ENCODE measurements at places on chromosomes 3 and 15.

DNA sequence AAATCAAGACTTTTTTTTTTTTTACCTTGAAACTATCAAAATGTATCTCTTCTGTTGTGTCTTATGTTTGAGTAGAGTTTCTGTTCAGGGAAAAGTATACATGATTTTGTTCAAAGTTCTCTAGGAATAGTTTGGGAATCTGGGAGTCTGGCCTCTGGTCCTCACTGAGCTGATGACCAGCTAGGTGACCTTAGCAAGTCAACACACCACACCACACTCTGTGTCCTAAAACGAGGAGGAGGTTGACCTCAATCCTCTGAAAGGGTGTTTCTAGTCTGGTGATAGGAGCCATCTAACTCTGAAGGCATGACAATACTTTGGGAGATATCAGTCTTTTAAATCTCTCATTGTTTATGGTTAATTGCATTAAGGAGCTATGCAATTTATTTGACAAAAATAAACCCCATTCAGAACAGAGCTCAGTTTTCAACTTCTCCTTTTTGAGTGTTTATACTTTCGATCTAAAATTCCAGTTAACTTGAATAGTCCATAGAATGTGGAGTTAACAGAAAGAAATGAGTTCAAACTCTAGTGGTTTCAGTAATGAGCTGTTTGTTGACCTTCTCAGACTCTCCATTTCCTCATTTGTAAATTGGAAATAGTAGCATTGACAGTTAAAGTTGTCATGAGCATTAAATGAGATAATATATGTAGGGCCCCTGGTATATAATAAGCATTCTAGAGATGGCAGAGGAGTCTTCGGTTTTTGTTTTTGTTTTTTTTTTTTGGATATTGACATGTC lies 112.2 kb upstream of the LRRN1 start:
- no peak for DNase-seq

DNA sequence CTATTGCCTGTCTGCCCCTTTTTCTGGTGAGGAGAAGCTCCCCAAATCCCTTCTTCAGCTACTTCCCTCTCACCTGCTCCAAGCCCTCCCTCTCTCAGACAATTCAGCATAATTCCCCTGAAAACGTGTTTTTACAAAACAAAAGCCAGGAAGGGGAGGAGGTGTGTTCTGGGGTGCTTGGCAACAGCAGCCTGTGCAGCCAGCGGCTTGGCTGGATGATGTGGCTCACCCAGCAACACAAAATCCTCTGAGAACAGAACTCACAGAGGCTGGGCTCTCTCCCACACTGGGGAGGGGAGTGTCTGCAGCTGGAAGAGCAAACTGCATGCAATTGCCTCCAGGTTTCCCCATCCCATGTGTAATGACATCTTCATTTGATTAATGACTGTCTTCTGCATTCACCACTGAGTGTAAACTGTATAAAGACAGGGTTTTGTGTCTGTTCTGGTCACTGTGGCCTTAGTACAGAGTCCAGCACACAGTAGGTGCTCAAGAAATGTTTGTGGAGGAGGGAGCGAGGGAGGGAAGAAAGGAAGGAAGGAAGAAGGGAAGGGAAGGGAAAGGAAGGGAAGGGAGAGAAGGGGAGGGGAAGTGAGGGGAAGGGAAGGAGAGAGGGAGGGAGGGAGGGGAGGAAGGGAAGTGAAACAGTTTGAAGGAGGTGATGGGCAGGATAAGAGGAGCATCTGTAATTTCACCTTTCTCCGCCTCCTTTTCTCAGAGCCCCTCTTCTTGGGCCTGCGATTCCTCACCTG lies 70.1 kb upstream of the GLCE start:
- DNase-seq = no peak

DNA sequence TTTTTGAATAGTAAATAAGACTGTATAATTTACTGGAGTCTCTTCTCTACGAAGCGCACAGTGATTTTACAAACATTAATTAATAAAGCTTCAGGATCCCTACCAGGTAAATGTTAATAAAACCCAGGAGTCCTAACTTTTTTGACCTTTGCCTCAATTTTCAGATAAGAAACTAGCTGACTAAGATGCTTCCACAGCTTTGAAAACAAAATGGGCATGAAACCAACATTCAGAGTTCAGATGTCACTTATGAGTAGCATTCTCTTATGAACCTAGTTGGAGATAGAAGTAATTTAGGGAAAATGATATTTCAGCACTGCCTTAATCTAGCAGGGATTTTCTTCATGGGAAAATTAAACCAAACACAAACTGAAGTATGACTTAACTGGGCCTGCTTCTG lies 13.0 kb upstream of the FHIT start:
- DNase-seq = no peak

- DNase-seq = peak; percentile 33
These were observed 311.3 kb downstream of the PLCL2 start for GRCh38 chr3:17195856-17196604.

GRCh38 chr3:111482574-111482973 lies 59.4 kb upstream of the CD96 start:
- no peak for DNase-seq

DNA sequence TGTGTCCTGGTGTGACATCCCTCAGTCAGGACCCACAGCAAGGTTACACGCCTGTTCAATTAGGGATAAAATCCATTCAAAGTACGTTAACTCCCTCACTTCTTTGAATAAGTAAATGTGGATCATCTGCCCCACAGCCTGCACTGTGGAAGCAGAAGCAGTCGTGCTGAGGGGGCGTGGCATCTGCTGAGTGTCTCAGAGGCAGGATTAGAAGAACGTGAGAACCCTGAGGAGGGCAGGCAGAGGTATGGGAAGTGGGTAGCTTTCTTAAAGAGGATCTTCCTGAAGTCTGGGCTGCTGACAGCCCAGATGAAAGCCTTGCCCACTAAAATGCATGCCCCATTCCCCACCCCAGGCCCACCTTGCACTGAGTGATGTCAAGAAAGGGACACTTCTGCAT lies 28.5 kb downstream of the CRABP1 start:
- DNase-seq = peak; percentile 7

DNA sequence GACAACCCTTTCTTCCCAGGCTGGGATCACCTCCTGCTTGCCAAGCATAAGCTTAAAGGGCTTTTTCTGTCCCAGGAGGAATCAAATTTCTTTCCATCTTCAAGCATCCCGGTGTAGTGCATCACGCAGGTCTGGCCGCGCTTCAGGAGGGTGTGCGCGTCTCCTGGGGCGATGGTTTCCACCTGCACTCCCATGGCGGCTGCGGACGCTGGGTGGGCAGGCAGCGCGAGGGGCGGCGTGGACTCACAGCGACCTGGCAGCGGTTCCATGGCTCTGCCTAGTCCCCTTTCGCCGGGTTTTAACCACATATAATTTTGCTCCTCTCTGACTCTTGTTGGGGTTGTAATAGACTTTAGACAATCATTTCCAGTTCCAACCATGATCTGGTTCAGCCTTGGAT lies 10.6 kb upstream of the TM4SF4 start:
- DNase-seq = no peak

GRCh38 chr15:70778258-70779076 lies 15.1 kb upstream of the UACA start:
- peak; percentile 11 for DNase-seq

DNA sequence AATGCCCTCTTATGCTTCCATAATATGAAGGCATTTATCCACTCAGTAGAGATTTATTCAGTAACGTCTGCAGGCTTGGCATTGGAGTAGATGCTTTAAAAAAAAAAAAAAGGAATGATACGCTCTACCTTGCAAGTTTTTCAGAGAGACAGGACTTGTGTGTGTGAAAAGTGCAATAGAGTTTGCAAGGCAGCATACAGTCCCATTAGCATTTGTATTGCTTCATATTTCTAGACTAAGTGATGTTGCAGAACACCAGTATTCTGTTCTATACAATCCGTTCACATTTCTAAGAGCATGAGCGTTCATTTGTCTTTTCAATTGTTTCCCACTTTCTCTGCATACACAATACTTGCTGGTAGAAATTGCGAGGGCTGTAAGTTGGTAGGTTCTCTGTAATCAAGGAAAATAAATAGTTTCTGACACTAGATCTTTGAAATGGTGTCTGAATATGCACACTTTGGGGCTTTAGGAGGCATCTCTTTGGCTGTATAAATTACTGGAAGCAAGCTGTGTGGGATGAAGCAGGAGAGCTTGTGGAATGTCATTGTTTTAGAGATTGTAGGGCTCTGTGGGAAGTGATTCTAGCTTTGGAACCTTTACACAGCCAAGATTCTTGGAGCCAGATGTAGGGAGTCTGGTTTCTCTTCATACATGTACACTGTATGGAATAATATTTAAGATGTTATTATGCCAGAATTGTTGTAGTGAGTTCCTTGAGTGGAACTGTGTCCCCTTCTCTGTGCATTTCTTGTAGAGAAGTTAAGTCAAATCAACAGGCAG lies 262.7 kb downstream of the FEZF2 start:
- DNase-seq = no peak

GRCh38 chr15:25401501-25401900 lies 37.3 kb downstream of the UBE3A start:
- DNase-seq = peak; percentile 58

DNA sequence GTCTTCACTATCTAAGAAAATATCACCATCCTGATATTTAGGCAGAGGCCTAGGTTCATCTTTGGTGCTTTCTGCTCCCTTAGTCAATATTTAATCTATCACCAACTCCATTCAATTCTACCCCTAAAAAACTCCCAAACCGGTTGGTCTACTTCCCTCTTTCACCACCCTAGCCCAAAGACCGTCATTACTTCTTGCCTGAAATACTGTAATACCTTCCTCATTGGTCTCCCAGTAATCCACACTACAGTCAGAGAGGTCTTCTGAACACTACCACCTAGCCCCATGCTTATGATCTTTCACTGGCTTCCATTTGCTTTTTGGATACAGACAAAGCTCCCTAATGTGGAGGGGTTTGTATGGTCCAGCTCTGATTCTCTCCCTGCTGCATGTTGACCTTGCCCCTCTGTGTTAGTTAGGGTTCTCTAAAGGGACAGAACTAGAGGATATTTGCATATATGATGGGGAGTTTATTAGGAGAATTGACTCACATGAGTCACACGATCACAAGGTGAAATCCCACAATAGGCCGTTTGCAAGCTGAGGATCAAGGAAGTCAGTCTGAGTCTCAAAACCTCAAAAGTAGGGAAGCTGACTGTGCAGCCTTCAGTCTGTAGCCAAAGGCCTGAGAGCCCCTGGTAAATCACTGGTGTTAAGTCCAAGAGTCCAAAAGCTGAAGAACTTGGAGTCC lies 36.4 kb upstream of the ATP2C1 start:
- DNase-seq = peak; percentile 84

- DNase-seq = no peak
These were observed 117.4 kb downstream of the TIGIT start for GRCh38 chr3:114411190-114411668.

DNA sequence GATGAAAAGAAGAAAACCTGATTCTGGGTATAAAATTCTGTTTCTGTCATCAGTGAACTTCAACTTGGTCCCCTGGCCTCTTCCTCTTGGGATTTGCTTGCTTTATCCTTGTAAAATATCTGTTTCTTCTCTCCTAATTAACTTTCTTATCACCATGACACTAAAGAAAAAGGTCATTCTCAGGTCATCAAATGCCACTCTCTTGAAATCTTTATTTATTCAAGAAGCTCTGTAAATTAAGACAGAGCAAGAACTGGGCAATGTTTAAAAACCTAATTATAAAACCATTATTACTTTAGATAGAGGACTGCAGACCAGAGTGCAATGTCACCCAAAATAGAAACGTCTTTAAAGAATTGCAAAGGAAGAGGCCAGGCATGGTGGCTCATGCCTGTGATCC lies 6.0 kb upstream of the LIPC start:
- no peak for DNase-seq

DNA sequence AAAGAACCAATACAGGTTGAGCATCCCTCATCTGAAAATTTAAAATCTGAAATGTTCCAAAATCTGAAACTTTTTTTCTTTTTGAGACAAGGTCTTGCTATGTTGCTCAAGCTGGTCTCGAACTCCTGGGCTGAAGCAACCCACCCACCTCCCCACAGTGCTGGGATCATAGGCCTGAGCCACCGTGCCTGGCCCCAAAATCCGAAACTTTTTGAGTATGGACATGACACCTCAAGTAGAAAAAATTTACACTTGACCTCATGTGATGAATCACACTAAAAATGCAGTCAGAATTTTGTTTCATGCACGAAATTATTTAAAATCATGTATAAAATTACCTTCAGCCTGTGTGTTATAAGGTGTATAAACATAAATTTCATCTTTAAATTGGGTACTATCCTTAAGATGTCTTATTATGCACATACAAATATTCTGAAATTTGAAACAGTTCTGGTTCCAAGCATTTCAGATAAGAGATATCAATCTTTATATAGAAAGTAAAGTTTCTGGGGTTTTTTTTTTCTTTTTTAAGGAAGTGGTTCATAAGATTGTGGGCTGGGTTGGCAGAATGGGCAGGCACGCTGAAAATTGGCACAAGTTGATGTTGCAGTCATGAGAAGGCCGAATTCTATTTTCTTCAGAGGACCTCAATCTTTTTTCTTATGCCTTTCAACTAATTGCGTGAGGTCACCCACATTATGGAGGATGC lies 72.5 kb downstream of the SPRED1 start:
- DNase-seq = peak; percentile 56

DNA sequence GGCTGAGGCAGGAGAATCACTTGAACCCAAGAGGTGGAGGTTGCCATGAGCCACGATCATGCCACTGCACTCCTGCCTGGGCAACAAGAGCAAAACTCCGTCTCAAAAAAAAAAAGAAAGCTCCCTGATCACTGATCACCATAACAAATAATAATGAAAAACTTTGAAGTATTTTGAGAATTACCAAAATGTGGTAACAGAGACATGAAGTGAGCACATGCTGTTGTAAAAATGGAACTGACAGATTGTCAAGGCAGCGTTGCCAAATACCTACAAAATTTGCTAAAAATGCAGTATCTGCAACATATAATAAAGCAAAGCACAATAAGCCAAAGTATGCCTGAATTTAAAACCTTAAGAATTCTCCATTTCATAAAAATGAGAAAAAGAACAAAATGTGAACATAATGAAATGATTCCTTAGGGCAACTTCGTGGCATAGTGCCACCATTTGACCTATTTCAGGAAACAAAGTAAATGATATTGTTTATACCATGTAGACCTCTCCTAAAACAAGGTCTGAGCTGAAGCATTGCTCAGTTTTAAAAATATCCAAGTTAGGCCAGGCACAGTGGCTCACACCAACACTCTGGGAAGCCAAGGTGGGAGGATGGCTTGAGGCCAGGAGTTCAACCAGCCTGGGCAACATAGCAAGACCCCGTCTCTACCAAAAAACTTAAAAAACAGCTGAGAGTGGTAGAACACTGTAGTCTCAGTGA lies 5.8 kb downstream of the USP4 start:
- no peak for DNase-seq

- no peak for DNase-seq
These were observed 4.3 kb upstream of the ALPK3 start for GRCh38 chr15:84812842-84813241.

DNA sequence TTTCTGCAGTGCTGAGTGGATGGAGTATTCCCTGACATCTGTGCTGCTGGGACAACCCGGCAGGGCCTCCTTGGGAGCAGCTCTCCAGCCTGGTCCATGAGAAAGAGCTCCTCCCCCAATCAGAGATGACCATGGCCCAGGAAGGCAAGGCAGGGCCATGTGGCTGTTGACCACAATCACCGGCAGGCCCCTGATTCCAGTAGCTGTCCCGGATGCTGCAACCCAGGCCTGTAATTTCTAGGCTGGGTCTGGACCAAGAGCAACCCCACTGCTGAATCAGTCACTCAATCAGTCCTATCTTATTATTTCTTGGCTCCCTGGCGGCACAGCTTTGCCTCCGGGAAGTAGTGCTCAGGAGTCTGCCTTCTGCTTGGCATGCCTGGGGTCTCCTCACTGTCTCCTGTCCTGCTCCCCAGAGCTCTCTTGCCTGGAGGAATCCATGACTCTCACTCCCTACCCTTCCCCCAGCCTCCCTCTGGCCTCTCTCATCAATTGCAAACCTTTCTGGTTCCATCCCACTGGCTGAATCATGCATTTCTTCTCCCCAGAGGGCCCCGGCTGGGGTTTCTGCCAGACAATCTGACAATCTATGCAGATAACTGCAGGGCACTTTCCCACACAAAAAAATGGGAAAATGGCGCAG lies 32.6 kb upstream of the ITGA11 start:
- DNase-seq = no peak

Measured in suppressor macrophage treated with lipopolysaccharide for 4 hours (primary cell).